ENCODE measurements at places on chromosomes 12 and 14. TPM values are rescaled to one million over a fixed set of nuclear protein-coding genes. Genes with fewer than 3 reads are reported as not detected.

- H3K4me3 ChIP-seq: no peak overlapping the region
- H3K27ac ChIP-seq: no peak overlapping the region
- no peaks in the 10 kb centered on the region for H3K4me1 ChIP-seq
- DNase-seq: no peak
- no peaks in the 10 kb centered on the region for H3K27me3 ChIP-seq
Measured at GRCh38 chr12:44550377-44550776, 325.7 kb downstream of the NELL2 start.

DNA sequence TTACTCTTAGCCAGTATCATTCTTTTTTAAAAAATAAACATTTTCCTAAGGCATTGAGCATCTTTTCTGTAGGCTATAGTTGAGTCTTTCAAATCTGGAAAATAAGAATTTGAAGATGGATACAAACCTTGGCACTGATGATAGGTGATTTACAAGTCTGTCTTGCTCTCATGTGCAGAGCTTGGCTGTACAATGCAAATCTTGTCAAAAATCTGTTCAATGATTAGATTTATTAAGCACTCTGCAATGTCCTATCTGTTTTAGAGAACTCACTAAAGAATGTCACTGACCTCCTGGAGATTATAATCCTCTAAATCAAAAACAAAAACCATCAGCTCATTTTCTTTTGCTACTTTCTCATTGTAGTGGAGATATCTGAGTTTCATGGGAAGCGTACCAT, 42.8 kb upstream of the AMIGO2 start:
- no peak for DNase-seq
- no peak overlapping the region for H3K27ac ChIP-seq
- no peaks in the 10 kb centered on the region for H3K4me1 ChIP-seq

DNA sequence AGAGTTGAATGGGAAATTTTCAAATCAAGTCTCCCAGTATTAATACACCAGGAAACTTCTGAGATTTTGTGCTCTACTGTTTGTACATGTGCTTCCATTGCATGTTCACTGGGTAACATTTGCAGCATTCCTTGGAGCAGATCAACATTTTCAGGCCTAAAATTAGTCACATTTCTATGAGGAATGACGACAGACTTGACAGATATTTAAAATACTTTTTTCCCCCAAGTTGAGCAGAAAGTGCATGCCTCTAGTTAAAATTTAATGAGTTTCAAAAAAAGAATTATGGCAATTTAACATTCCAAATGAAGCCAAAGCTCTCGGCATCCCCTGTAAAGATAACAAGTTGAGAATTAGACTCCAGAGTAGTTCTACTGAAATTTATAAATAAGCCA, 72.3 kb downstream of the C12orf42 start:
- no peak for DNase-seq
- no peaks in the 10 kb centered on the region for H3K36me3 ChIP-seq
- H3K4me3 ChIP-seq: no peak overlapping the region
- H3K4me1 ChIP-seq: no peaks in the 10 kb centered on the region
- H3K27me3 ChIP-seq: no peaks in the 10 kb centered on the region

DNA sequence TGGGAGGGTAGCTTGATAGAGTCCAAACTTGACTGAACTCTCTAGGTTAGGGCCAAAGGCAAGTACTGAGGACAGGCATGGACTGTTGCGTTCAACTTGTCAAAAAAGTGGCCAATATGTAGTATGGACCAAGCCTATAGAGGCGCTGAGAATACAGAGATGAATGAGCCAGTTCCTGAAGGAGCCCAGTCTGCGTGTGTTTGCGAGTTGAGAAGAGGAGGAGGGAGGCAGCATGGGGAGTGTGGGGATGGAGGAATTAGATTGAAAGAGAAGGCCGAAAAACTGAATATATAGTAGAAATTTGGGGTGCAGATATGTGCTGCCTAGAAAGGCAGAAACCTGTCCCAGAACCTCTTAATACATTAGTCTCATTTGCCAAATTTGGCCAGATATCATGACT, 412.4 kb downstream of the PCNX1 start:
- DNase-seq: no peak
- H3K4me1 ChIP-seq: no peaks in the 10 kb centered on the region
- no peaks in the 10 kb centered on the region for H3K27me3 ChIP-seq
- peak overlapping the region; percentile 91 for H3K4me3 ChIP-seq
- H3K36me3 ChIP-seq: no peaks in the 10 kb centered on the region

Gene SDS
- 0.59 TPM for total RNA-seq

Data from gastrocnemius medialis (tissue), 4 donors.